ENCODE measurements at places on chromosomes 16 and 17.

DNA sequence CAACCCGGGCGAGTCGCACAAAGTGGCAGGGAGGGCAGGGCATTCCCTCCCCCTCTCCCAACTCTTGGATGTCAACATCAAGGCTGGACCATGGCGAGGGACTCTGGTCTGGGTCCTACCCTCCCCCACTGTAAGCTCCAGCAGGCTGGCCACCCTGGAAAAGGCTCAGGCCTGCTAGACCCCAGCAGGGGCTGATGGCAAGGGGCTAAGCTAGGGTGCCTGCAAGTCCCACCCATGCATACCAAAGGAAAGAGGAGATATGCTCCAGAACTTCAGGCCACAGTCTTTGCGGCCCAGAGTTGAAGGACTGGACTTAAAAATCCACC lies 19.9 kb downstream of the ST3GAL2 start:
- DNase-seq: no peak

DNA sequence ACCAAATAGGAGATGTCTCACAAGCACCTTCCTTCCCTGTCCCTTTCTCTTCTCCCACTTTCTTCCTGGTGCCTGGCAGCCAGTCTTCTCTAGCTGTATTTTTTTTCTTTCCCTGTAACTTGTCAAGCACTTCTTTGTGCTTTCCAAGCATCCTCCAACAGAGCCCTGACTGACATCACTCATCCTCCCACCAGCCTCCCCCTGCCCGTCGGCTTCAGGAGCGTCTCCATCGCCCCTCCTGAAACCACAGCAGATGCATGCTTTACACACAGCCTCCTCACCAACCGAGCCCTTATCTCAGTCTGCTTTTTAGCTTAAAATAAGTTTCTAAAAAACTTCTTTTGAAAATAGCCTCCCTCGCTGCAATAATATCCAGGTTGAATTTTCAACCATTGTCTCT lies 268.7 kb upstream of the CDH5 start:
- no peak for DNase-seq

DNA sequence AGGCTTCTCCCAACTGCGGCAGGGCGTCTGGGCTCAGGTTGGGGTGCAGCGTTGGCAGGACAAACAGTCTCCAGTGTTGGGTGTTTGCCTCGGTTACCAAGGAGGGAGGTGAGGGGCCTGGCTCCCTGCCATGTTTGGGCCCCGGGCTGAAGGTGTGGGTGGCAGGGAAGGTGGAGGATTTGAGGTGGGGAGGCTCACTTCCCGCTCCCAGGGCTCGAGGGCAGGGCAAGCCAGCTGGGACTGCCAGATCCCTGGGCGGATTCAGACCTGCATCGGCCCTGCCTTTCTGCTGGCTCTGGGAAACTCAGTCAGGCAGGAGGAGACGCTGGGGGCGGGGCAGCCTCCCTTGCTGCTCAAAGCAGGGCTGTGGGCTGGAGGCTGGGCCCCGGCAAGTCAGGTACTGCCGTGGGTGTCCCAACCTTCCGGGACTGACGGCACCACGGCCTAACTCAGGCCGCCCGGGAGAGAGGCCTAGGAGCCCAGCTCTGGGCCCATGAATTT lies 31.3 kb upstream of the KRT17 start:
- no peak for DNase-seq

GRCh38 chr17:32503251-32504165 lies 16.7 kb downstream of the CDK5R1 start:
- peak; percentile 98 for DNase-seq

GRCh38 chr17:70492368-70492767 lies 323.0 kb downstream of the KCNJ2 start:
- DNase-seq: no peak

DNA sequence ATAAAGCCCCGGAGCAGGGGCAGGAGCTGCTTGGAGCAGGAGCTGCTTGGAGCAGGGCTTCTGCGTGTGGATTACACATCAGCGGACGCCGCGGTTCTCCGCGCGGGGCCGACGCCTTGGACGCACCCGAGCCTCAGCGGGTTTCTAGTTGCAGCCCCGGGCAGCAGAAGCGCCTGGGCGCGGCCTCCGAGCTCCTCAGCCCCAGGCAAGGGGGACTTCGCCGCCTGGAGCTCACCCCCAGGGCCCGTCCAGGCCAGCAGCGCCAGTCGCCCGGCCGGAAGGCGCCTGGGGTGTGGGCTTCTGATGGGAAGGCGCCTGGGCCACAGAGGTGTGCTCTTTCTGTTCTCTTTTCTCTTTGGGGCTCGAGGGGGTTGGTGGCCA lies 6.3 kb downstream of the FOXF1 start:
- DNase-seq: no peak

- DNase-seq: no peak
Observed at GRCh38 chr16:29727452-29727851, 18.3 kb downstream of the C16orf54 start.

GRCh38 chr16:65509172-65509571 lies 387.3 kb upstream of the CDH11 start:
- no peak for DNase-seq

DNA sequence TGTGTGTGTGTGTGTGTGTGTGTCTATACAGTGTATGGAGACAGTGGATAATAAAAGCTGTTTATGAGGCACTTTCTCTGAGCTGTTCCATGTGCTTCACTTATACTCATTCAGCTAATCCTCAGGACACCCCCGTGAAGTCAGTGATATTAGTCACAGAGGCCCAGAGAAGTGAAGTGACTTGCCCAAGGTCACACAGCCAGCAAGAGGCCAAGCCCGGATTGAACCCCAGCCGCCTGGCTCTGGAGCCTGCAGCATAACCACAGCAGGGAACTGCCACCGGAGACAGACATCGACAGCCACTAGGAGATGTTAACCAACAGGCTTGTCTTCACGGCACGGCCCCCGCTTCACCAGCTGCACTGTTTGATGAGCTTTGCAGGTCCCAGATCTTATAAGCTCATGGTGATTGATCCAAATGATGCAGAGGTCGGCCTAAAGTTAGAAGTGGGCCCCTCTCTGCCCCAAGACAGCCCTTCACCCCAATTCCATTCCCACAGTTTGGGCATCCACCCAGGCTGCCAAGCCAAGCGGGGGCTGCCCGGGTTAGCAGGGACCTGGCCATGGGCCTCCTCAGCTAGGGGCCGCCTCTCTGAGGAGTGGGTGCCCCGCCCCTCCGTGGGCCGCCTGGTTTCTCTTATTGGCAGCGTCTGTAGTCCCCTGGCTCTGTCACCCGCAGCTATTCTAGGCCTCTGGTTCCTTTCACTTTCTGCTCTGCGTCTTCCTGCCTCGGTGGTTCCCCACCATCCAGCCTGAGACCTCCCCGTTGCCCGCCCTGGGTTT lies 30.9 kb downstream of the SOCS1 start:
- peak; percentile 88 for DNase-seq
